GM06990 (cell line): ENCODE measurements at places on chromosomes 7 and 10.

- no peak for DNase-seq
These were observed 54.7 kb upstream of the STEAP4 start for GRCh38 chr7:88361357-88361756.

GRCh38 chr7:95264363-95264891 lies 59.9 kb downstream of the PON1 start:
- DNase-seq, result no peak

DNA sequence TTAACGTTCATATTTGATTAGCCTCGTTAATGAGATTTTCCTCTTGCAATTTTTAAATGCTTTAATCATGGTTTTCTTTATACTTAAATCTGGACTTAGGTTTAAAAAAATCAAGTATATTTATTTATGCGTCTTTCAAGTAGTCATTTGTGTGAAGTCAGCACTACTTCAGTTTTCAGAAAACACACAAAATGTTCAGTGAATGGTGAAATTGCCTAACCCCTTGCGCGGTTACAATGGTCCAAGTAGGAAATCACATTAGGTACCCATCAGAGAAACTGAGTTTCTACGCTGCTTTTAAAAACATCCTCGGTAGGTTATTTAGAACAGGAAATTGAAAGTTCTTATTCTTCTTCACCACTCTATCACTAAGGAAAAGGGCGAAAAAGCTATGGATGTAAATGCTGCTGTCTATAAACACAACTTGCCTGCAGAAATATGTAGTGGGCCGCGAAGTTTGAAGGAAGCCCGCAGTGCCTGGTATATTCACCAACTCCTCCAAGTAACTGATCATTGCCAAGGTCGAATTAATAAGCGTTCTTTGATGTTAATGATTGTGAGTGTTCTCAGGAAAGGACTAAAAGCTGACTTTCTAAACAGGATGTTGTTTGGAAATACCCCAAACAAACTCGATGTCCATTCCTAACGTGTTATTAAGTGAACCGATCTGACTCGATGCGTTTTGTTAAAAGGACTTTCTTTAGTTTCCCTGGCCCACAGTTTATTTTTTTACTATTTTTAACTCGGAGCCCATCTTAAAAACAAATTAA lies 1.0 kb downstream of the SYPL1 start:
- no peak for DNase-seq

DNA sequence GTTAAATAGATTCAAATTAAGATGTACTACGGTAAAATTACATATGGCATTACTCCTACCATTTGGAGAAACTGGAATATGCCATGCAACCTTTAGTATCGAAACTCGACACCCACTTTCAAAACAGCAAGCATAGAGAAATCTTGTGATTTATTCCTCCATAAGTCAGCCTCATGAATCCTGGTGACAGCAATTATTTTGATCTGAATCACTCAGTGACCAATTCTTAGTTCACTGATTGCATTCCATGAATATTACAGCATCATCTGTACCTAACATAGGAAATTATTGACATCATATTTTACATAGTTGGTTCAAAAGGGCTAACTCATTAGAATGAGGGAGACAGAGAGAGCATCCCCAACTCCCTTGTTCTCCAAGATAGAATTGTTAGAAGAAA lies 89.6 kb downstream of the CACNB2 start:
- DNase-seq, result no peak

DNA sequence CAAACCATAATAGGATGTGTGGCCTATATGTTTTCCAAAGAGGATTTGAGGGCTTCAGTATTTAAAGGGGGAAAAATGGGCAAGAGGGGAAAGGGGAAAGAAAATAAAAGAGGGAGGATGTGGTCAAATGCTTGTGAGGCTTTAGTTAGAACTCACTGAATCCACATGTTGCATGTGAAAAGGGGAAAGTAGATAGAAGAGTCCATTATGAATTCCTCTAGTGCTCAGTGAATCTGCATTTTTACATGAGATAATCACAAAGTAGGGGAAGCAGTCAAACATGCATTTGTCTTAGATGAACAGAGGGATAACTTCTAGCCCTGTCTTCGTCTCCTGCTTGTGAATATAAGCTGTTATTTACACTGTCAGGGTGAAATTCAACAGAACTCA lies 24.6 kb upstream of the AKAP9 start:
- DNase-seq, result no peak

- DNase-seq, result no peak
These were observed 165.9 kb upstream of the MYO3A start for GRCh38 chr10:25768167-25768566.

- DNase-seq, result no peak
These were observed 880 bp downstream of the HERC4 start for GRCh38 chr10:68074031-68074774.

- no peak for DNase-seq
These were observed 21.0 kb downstream of the SUFU start for GRCh38 chr10:102524746-102525145.

DNA sequence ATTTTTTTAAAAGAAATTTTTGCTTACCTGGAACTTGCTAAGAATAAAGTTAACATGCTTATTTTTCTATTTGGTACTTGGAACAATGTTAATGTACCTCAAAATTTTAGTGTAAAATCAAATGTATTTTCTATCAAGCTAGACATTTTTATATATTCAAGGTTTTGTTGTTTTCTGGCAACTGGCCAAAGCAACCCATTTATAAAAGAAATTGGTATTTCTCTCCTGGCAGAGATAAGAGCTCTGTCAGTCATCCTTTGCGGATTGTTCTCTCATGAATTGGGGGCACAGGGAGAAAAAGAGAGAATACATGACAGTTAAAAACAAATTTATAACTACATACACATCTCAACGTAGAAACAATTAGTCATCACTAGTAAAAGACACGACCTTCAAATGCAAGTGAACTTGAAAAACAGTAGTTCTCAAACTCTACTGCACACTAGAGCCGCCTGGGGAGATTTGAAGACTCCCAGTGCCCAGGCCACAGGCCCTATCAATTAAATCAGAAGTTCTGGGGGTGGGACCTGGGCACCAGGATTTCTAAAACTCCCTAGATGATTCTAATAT lies 152.4 kb upstream of the LAMB4 start:
- DNase-seq, result no peak

DNA sequence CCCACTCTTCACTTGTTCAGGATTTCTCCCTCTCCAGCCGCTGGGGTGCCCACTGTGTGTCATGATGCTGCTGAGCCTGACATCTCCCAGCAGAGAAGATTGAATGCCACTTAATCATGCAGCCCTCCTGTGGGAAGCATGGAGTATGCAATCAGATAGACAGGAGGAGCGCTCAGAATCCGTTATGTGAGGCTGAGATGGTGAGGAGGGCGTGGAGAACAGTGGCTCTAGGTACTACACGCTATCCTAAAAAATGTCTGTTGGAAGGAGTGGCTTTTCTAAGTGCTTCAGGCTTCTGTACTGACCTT lies 334.3 kb downstream of the LRMDA start:
- DNase-seq, result no peak

DNA sequence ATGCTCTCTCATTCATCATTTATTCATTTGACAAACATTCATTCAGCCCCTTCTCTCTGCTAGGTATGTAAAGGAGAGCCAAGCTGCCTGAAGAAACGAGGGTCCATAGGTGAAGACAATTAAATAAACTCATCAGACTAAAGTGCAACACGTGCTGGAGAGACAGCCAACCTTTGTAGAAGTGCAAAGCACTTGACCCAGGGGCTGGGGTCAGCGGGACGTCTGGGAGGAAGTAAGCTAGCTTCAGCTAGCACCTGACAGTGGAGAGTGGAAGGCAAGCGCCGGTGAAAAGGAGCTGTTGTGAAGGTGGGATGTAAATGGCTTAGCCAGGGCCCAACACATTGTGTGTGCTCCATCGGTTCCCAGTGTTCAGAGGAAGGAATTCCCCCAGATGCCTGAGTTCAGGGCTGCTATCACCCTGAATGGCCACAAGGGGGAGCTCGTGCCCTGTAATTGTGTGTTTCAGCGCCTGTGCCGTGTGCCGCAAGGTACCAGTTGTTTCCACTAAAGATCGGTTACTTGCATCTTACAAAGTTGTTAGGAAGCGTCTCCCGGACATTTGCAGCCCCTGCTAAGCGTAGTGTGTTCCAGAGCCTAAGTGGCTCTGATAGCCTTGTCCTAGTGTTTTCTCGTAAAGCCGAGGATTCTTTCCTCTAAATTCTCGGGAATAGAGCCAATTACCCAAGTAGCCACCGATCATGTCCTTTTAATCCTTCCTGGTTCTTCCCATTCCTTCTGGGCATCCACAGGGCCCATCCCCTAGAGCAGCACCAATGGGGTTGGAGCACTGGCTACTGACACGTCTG lies 30.6 kb downstream of the TLX1 start:
- no peak for DNase-seq

DNA sequence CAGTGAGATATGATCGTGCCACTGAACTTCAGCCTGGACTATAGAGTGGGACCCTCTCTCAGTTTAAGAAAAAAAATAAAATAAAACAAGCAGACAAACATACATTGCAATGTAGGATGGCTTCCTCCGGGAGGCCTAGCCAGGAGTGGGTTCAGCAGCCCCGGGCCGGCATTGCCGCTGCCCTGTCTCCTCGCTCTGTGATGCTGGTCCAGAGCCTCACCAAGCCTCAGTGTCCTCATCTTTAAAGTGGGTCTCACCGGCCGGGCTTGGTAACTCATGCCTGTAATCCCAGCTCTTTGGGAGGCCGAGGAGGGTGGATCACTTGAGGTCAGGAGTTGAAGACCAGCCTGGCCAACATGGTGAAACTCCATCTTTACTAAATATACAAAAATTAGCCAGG lies 71.6 kb downstream of the PTPRE start:
- no peak for DNase-seq

- no peak for DNase-seq
These were observed 165.5 kb downstream of the FAM107B start for GRCh38 chr10:14609178-14609577.

- DNase-seq, result no peak
These were observed 26.3 kb upstream of the TNKS2 start for GRCh38 chr10:91771907-91772306.

DNA sequence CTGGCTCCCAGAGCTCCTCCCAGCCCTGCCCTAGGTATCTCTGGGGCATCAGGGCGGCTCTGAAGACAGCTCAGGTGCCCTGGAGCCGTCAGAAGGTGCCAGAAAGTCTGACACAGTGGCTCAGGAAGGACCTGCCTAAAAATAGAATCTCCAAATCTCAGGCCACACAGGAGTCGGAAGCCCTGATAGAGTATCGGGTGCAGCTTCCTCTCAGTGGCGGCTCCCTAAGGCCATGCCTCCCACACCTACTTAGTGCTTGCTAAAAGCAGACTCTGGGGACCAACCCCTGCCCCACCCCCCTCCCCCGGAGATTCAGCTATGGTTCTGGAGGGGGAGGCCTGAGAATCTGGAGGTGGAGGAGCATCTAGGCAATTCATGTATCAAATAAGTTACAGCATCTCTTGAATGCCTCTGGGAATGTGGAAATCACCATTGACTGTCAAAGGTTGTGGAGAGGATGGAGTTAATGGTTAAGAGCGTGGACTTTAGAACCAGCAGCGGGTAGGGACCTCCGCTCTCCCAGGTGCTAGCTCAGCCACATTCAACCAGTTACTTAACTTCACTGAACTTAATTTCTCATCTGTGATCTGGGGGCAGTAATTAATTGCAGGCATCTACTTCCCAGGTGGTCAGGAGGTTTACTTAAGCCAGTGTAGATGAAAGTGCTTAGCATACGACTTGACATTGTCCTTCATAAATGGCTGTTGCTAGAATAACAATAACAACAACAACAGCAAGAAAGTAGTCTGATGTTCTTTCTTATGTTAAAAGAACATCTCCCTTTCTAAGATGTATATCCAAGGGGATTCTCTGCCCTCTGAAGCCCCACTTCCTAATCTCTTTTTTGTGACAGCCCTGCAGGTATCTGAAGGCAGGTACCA lies 38.6 kb upstream of the MXI1 start:
- DNase-seq, result no peak

GRCh38 chr7:50730446-50731400 lies 52.0 kb downstream of the GRB10 start:
- no peak for DNase-seq

GRCh38 chr10:16544099-16544498 lies 22.4 kb upstream of the C1QL3 start:
- DNase-seq, result no peak

DNA sequence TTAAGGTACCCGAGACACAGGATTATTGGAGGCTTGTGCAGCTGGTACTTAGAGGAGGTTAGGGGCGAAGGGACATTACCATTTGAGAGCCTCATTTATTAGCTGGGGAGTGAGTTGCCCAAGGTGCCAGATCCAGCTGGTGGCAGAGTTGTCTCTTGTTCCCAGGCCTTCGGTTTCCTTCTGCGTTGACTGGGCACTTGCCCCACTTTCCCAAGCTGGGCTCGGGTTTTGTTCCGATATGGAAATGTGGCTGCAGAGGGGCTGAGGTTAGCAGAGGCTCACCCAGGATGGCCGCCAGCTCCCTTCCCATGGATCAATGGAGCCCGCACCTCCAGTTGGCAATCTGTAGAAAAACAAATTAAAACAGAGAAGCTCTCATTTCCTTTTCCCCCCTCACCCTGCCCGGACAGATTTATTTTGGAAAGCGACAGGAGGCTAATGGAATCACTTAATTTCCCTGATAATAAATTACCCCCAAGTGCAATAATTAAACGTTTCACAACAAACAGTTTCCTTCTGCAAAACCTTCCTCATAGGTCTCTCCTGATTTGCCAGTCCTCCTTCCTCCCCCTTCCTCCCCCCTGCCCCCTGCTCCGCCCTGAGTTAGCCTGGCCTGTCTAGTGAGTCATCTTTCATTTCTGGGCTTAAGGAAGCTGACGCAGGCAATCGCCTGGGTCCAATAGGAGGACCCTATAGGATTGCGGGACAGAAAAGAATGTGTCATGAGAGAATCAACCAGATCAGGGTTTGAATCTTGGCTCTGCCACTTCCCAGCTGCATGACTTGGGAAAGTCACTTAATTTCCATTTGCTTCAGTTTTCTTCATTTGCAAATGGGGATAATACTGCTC lies 51.7 kb downstream of the ADRA2A start:
- DNase-seq, result no peak
